ENCODE measurements at places on chromosomes 3 and 15.

GRCh38 chr3:16332904-16333426 lies 68.0 kb downstream of the OXNAD1 start:
- DNase-seq, result no peak

GRCh38 chr3:67018789-67019526 lies 20.9 kb downstream of the KBTBD8 start:
- no peak for DNase-seq

- no peak for DNase-seq
These were observed 17.7 kb downstream of the CTNNB1 start for GRCh38 chr3:41216993-41217392.

- no peak for DNase-seq
These were observed 757 bp downstream of the PAQR5 start for GRCh38 chr15:69299451-69299886.

- no peak for DNase-seq
These were observed 91.8 kb upstream of the BCL6 start for GRCh38 chr3:187836823-187837770.

- no peak for DNase-seq
These were observed 44.7 kb downstream of the FBLN2 start for GRCh38 chr3:13593615-13594014.

GRCh38 chr15:58410353-58410752 lies 21.4 kb upstream of the LIPC start:
- no peak for DNase-seq

Measured in cortex of kidney (tissue), 1 donor.